Left colon (tissue), 2 donors: ENCODE measurements at places on chromosomes 4 and X. TPM values are rescaled to one million over a fixed set of nuclear protein-coding genes. Genes with fewer than 3 reads are reported as not detected.
A peak's percentile ranks its signal among the peaks of the same experiment; 100 is the strongest.

The EDA gene
- 2.3 TPM for total RNA-seq

The VGLL1 gene
- total RNA-seq = not detected

The MAB21L2 gene
- total RNA-seq = 45.8 TPM

The TCEAL6 gene
- total RNA-seq = not detected

The DCAF8L2 gene
- total RNA-seq = not detected

The MGAT4D gene
- not detected for total RNA-seq

The HSFX3 gene
- total RNA-seq = not detected

The ARMCX4 gene
- total RNA-seq = 10.1 TPM

The ENPP6 gene
- 0.24 TPM for total RNA-seq

The ASMT gene
- not detected for total RNA-seq

The CCDC160 gene
- total RNA-seq = not detected

The MAGEA8 gene
- total RNA-seq = not detected

- no peak for DNase-seq
Observed at GRCh38 chr4:27716693-27717430, 856.2 kb downstream of the STIM2 start.

GRCh38 chrX:4675686-4676300 lies 962.3 kb upstream of the PRKX start:
- DNase-seq = no peak

GRCh38 chr4:186029571-186030398 lies 39.2 kb upstream of the TLR3 start:
- DNase-seq = peak; percentile 50

DNA sequence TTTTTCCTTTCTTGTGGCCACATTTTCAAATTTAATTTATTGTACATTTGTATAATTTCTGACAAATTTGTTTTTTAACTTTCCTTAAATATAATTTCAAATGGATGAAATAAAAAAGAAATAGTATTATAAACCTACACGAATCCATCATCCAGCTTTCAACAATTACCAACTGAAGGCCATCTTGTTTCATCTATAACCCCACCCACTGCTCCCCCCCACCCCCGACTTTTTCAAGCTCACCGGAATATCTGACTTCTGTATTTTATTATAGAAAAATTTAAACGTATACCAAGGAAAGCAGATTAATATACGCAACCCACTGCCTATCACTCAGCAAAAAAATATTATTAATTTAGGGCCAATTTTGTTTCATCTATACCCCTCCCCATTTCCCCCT lies 1.1 kb downstream of the MORF4L2 start:
- no peak for DNase-seq

- DNase-seq = no peak
Observed at GRCh38 chr4:142598132-142598531, 248.0 kb downstream of the INPP4B start.

- peak; percentile 65 for DNase-seq
Observed at GRCh38 chrX:2928191-2928582, 952 bp downstream of the ARSD start.

GRCh38 chr4:187286525-187286924 lies 562.9 kb upstream of the FAT1 start:
- DNase-seq = no peak

- DNase-seq = no peak
Observed at GRCh38 chr4:45640281-45640680, 483.6 kb downstream of the GABRG1 start.

DNA sequence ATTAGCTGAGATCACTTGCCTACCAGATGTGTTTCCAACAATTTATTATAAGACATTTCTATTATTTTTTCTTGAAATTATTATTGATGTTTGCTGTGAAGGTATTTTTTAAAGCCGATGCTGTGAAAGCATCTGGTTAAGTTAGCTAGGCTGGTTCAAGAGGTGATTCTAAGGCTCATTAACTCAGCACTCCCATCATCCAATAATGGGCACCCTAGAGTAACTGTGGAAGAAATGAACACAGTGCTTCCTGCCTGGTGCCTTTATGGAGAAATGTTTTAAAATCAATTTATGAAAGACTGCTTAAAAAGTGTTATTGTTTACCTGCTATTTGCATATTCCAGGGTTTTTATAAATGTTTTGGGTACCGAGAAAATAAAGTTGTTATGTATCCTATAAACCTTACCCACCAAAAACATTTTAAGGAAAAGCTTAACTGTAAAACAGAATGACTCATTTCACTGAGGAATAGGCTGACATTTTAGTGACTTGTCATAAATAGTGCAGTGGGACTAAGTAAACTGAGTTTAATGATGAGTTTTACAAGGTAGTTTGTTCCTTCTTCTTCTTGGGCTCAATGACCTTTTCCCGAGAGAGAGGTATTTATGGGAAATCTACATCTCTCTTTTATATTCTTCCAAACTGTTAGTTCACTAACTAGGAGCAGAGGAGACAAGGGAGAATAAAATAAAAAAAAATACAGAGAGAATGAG lies 310.0 kb upstream of the AADAT start:
- DNase-seq = no peak

GRCh38 chr4:146582864-146583263 lies 55.8 kb upstream of the POU4F2 start:
- no peak for DNase-seq

DNA sequence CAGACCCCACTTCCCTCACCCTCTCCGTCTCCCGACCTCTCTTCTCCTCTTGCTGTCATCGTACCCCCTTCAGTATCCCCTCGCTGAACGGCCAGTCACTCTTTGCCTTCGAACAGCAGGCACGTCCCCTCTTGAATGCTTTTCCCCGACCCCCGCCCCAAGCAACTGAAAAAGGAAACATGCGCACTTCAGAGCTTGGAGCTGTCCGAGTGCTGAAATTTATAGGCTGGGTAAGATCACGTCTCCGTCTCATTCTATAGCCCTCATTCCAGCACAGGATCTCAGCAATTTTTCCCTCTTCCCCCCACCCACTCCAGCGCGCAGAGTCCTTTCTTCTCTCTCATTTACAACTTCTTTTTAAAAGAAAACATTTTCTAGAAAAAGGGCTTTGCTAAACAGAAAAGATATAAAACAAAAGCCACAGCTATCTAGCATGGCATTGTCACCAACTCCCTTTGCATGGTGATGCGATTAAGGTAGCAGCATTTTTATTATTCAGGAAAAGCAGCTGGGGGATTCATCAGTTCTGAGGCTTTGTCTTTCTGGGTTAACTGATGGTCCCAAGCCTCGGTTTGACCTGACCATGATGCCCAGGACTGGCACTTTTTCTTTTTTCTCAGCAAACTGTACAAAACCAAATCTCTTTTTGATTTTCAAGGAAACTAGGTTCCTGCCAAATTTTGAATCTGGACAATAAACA lies at the start of gene GLRA2:
Gene GLRA2, plus strand, starts transcription at position 247 of the 700 bp plus-strand sequence. CDS start 522 bp downstream, outside the sequence.
- DNase-seq = peak; percentile 25

GRCh38 chrX:56232221-56233082 lies at the start of gene KLF8:
KLF8 (plus strand) TSS chrX:56232356; CDS start chrX:56233335, 979 bp downstream.
- peak; percentile 77 for DNase-seq

DNA sequence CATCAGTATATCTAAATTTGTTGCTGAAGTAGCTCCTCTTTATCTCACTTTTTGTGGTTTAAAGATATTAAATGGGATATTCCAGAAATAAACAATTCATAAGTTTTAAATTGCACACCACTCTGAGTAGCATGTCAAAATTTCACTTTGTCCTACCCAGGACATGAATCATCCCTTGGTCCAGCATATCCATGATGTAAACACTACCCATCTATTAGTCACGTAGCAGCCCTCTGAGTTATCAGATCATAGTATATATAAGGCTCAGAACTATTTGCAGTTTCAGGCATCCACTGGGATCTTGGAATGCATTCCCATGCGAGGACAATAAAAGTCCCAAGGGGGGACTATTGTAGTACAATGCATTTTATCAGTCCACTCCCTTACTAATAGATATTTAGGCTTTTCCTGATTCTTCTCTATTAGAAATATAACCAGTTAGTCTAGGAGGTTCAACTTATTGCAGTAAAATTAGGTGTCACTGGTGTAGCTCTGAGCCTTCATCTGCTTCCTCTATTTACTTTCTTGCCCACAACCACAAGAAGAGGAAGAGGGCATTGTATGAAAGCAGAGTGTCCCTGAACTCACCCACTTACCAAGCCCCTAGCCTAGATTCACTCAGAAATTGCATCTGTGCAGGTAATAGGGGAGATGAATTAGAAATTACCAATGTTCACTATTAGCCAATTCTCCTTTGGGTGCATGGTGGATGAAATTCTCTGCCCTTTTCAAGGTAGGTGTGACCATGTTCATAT lies 409.8 kb upstream of the GALNT7 start:
- no peak for DNase-seq

DNA sequence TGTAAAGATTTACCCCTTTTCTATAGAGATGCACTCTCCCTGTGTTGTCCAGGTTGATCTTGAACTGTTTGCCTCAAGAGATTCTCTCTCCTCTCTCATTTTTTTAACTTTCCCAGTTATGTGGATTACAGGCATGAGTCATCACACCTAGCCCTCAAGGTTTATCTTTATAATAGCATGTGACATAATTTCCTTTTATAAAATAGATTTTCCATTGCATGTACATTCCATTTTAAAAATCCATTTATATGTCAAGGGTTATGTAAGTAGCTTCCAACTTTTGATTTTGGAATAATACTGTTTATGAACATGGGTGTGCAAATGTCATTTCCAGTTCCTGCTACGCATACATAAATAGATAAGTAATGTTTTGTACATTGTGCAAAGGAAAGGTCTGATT lies 20.6 kb downstream of the ZNF721 start:
- no peak for DNase-seq

DNA sequence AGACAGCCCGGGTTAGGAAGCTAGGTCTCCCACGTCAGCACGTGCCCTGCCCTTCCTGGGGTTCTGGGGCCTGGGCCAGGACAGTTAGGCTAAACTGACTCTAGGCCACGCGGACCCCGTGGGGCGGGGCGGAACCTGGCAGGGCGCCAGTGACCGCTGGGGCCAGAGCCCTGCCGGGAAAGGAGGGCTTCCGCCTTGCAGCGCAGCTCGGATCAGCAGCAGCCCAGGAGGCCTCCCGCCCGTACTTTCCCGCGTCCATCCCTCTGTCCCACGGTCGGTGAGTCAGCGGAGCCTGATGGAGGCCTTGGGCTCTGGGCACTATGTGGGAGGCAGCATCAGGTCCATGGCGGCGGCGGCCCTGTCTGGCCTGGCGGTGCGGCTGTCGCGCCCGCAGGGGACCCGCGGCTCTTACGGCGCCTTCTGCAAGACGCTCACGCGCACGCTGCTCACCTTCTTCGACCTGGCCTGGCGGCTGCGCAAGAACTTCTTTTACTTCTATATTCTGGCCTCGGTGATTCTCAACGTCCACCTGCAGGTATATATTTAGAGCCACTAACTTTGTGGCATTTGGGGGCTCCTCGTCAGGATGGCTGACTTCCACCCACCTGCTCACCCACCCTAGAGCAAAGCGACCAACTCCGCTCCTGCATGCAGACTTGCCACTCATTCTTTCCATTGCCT lies at the start of gene SMIM10:
Gene SMIM10, plus strand, starts transcription at position 191 of the 681 bp plus-strand sequence. Its CDS starts 105 bp downstream, at position 296.
- DNase-seq = peak; percentile 53

DNA sequence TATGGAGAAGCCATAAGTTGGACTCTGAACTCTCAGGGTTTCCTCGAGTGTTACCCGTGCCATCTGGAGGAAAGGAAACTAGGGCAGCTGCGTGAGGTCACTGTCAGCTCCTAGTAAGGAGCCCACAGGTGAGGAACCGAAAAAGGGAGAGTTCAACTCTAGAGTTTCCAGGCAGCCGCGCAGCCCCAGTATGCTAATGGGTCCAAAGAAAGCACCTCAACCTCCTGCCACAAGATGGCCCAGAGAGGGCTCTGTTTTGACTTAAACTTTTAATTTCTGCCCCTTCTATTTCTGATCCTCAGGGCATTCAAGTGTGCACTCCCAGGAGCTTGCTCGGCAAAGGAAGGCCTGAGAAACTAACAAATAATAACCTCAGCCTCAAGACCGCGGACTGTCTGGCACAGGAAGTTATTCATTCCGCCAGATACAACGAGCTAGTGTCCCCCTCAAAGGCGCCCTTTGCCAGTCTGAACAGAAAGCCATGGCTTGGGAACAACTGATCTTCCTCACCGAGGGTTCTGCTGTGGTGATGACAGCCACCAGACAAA lies 13.9 kb downstream of the SCARB2 start:
- DNase-seq = peak; percentile 79

GRCh38 chr4:37490391-37491347 lies 195.5 kb downstream of the RELL1 start:
- DNase-seq = no peak

- DNase-seq = no peak
Observed at GRCh38 chrX:2521092-2521926, 20.5 kb upstream of the DHRSX start.

GRCh38 chr4:56466910-56467283 lies 520 bp upstream of the SRP72 start:
- DNase-seq = no peak

DNA sequence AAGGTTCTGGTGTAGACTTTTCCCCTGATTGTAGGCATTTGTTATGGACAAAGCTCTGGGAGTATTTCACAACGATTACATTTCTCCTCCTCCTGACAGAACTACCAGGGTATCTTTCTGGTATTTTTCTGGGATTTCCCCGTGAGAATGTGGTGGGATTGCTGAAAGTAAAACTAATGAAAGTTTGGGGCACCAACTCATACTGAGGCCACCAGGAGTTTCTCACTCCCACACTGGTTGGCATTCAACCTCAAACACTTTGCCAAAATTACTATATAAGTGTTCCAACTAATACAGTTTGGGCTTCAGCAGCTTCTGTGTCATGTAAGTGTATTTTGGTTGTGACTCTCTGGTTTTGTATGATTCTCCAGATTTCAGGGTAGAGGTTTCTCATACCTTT lies 855.1 kb downstream of the GLUD2 start:
- no peak for DNase-seq

DNA sequence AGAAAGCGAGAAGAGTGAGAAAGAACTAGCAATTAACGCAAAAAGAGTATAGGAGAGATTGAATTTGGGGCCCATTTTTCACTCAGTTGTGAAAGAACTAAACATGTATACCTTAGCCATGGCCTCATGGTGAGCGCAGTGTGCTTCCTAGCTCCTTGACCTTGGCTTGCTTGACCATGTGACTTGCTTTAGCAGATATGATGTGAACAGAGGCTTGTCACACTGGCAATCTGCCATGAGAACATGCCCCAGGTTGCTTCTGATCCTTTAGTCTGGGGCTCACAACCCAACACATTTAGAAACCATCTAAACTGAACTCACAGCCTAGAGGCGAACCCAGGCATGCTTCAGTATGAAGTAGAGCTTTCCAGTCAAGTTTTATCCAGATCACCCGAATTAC lies 260.1 kb upstream of the FTHL17 start:
- DNase-seq = no peak

- DNase-seq = no peak
Observed at GRCh38 chr4:1285790-1286553, 3.7 kb upstream of the MAEA start.

GRCh38 chr4:95522682-95523530 lies 25.9 kb downstream of the UNC5C start:
- no peak for DNase-seq

- no peak for DNase-seq
Observed at GRCh38 chr4:85675076-85676049, 200.4 kb downstream of the ARHGAP24 start.

GRCh38 chr4:118282692-118283091 lies 70.1 kb downstream of the PRSS12 start:
- DNase-seq = no peak

DNA sequence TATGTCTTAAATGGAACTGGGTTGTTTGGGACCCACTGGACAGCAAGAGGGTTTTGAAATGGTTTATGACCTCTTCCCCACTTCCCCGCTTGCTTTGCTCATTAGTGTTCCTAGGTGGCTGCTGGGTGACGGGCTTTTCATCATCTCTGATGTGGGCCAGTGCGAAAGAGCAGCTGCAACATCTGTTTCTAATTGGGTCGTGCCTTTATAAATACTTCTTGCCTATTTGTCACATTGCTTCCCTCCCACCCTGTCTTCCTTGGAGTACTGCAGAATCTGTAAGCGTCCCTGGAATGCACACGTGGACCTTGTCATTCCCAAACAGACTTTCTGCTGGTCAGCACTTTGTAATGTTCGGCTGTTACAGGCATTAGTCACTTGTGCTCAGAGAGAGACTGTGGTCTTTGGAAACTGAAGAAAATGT lies 35.2 kb downstream of the SEPTIN11 start:
- DNase-seq = no peak
